ENCODE measurements at places on chromosomes 6 and 20. TPM values are rescaled to one million over a fixed set of nuclear protein-coding genes. Genes with fewer than 3 reads are reported as not detected.

Gene RSPO3
- total RNA-seq = not detected

Gene REM1
- total RNA-seq = 2.8 TPM

DNA sequence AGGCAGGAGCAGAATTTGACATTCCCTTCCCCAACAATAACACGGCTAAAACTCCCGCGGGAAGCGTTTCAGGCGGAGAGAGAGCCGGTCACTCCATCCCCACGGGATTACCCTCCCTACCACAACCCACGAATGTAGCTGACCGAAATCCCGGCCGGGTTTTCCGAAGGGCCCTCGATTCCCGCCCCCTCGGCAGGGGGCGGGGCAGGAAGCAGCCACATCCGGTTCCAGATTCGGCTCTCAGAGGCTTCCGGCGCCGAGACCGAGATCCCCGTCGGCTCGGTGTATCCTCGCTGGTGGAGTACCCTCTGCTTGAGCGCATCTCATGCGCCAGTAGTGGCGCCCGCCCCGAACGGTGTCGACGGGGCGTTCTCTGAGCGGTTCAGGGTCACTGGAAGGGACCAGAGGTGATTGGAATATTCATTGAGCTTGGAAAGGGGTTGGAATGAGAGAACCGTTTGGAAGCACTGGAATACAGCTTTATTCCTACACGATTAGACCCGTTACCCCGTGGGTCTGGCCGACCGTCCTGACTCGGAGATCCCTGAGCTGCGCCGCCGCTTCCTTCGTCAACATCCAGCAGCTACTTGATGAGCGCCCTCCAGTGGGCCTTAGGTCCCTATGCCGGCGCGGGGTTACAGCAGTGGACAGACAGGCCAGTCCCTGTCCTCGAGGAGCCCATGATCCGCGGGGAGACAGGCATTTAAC lies 649 bp upstream of the RGL2 start:
- H3K36me3 ChIP-seq = no peaks in the 10 kb centered on the region
- peaks cover 8% of the 10 kb centered on the region for H3K27me3 ChIP-seq
- H3K4me1 ChIP-seq = no peaks in the 10 kb centered on the region
- peak; percentile 94 for DNase-seq
- H3K27ac ChIP-seq = peak overlapping the region; percentile 91
- H3K4me3 ChIP-seq = peak overlapping the region; percentile 98

- H3K27ac ChIP-seq = no peak overlapping the region
- H3K4me3 ChIP-seq = no peak overlapping the region
- peaks cover 12% of the 10 kb centered on the region for H3K4me1 ChIP-seq
- DNase-seq = no peak
- peaks cover 5% of the 10 kb centered on the region for H3K27me3 ChIP-seq
- no peaks in the 10 kb centered on the region for H3K36me3 ChIP-seq
Measured at GRCh38 chr20:40654876-40655275, 34.2 kb downstream of the MAFB start.

Gene TMEM170B
- 11.0 TPM for total RNA-seq

DNA sequence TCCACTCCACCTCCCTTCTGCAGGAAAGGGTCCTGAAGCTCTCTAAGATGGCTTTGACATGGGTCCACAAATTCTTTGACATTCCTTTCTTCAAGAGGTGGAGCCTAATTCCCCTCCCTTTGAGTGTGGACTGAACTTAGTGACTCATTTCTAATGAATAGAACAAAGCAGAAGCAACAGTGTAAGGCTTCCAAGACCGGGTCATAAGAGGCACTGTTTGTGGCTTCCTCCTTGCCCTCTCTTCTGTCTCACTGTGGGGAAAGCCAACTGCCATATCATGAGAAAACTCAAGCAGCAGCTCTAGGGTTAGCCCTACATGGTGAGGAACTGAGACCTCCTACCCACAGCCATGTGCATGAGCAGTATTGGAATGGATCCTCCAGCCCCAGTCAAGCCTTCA lies 5.9 kb upstream of the CDK5RAP1 start:
- peaks cover 8% of the 10 kb centered on the region for H3K36me3 ChIP-seq
- no peak overlapping the region for H3K27ac ChIP-seq
- no peak overlapping the region for H3K4me3 ChIP-seq
- H3K4me1 ChIP-seq = peaks cover 16% of the 10 kb centered on the region
- no peak for DNase-seq

All from glutamatergic neuron (in vitro differentiated cells).